Spleen (tissue), 13 donors: ENCODE measurements at places on chromosomes 5 and 9.

- DNase-seq = no peak
These were observed 125.1 kb downstream of the HACD4 start for GRCh38 chr9:20906326-20906725.

DNA sequence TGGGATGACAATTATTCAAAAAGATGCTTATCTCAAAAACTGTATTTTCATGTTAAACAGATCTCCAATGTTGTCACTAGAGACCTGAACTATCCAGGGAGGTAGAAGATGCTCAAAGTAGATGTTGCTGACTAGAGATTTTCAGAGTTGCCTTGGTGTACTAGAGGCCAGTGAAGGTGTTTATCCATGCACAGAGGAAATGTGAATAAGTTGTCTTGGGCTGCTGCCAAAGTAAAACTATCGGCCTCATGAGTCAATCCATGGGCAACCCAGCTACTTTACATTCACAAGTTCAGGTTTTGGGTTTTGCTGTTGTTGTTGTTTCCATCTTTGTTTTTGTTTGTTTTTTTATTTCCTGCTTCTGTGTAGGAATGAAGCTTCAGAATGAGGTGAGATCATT is 141.1 kb upstream of the RANBP3L start:
- DNase-seq = no peak

GRCh38 chr5:99032234-99033013 is 103.6 kb upstream of the CHD1 start:
- no peak for DNase-seq

DNA sequence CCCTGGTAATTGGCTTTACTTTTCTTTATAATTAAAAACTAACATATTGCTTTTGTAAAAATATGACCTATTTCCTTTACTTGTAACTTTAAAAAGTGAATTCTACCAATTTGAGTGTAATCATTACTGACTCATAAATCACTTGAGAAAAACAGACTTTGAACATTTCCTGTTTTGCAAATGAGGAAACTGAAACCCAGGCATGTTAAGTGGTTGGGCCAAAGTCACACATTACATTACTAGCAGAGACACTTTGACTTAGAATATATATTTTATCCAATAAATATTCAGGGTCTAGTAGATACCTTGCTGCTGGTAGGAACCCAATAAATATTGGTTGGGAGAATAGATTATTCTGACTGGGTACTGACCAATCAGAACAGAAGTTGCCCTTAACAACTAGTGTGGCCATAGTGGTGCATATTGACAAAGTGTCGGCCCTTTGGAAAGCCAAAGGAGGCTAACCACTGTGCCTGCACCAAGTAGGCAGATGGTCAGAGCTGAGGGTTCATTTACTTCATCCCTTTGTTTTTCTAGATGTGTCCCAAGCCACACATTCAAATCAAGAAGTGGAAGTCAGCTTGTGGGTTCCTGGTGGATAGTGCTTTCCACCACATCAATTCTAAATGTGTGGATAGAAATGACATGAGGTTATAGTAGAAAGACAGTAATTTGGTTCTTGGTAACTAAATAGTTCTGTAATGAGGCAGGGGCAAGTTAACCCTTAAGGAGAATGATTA is 365.1 kb upstream of the RIOK2 start:
- no peak for DNase-seq

DNA sequence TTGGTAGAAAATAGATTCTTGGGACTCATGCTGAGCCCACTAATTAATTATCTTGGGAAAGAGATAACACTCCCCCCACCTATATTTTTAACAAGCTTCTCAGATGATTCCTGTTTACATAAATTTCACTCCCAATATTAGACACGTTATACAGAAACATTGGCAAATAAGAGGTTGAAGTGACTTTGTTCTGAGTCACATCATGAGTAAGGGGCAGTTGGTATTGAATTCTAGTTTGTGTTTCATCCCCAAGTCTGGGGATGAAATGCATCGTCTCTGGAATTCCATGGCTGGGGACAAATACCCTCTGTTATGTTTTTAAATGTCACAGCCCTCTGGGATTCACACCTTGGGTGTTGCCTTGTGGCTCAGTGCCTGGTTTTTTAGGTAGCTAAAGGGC is 41.0 kb downstream of the BASP1 start:
- no peak for DNase-seq

DNA sequence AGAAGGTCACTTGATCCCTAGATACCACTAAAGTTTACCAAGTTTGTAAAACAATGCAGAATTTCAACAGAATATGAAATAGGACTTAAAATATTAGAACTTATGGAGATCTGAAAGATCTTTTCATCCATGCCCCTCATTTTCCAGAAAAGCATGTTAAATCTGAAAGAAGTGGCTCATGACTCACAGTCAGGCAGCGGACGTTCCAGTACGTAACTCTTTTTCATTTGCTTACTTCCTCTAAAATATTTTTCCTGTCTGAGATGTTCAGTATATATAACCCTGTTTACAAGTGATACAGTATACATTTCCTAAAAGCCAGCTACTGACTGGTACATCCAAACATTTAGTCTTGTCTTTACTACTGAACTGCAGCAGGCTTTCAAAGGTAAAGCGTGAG is 22.3 kb downstream of the FBXW2 start:
- no peak for DNase-seq

DNA sequence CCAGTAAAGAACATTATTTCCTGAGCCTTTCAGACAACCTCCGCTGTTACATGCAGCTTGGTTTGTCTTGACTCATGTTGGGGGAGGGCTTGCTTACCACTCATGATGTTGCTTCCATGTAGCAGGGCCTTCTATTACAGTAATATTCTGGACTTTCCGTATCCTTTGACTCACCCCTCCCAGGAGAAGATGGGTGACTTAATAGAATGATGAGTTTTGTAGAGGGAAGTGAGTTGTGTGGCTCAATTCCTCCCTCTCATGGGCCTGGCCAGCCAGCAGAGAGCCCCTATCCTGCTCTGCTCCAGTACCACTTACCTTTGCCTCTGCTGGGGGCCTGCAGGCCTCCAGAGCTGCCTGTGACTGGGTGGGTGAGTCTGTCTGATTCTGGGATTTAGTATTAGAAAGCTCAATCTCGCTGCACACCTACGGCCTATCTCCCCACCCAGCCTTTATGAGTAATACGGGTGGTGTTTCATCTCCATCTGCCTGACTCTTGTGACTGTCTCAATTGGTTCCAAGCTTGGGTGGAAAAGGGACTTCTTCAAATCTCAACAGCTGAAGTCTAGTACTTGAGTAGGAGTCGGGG is 52.6 kb upstream of the KLF9 start:
- no peak for DNase-seq

GRCh38 chr9:91273853-91274552 is 87.7 kb downstream of the AUH start:
- no peak for DNase-seq

DNA sequence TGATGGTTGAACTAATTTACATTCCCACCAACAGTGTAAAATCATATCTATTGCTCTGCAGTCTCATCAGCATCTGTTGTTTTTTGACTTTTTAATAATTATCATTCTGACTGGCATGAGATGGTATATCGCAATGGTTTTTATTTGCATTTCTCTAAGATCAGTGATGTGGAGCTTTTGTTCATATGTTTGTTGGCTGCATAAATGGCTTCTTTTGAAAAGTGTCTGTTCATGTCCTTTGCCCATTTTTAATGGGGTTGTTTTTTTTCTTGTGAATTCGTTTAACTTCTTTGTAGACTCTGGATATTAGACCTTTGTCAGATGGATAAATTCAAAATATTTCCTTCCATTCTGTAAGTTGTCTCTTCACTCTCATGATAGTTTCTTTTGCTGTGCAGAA is 115.2 kb upstream of the CDH12 start:
- DNase-seq = no peak

- peak; percentile 82 for DNase-seq
These were observed 56.7 kb upstream of the SLC28A3 start for GRCh38 chr9:84397151-84397728.

- DNase-seq = no peak
These were observed 32.5 kb downstream of the RAB14 start for GRCh38 chr9:121169094-121169601.
